ENCODE measurements at places on chromosomes 7 and 10.

DNA sequence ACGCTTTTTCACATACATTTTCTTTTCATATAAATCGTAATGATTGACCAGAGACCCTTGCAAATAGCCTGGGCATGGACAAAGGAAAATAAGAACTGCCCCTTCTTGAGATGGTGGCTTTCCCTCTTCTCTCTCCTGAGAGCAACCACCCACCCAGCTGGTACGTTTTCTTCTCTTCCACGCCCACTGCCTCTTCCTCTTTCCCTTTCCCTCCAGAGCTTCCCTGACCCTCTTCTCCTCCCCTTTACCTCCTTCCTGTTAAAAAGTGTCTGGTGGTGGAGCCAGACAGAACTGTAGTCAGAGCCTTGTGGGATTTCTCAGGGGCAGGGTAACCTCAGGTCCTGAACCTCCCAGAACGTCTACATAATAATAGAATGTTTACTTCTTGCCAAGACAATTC is 23.2 kb downstream of the GPR141 start:
- DNase-seq: no peak

DNA sequence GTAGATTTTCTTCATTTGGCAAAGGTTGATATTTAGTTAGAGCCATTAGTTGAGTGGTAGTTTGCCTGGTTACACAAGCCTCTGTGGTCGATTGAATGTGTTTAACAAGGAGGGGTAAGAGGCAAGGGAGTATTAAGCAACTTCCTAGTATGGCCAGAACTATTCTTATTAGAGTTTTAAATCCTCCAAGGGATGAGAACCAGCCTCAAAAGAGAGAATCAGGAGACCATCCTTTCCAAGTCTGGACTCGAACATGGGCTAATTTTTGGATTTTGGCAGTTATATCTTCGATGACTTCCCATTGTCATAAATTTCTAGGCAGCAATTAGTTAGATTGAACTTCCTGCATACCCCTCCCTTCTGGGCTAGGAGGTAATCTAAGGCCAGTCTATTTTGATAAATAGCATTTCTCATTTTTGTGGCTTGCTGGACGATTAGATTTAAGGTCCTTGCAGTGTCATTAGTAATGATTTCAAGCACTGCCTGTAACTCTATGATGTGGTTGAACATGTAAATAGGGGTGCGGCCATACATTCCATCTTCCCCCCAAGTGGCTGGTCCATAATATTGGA is 219.5 kb upstream of the KCND2 start:
- DNase-seq: no peak

- peak; percentile 58 for DNase-seq
Measured at GRCh38 chr10:132395704-132396493, 1.1 kb upstream of the PWWP2B start.

DNA sequence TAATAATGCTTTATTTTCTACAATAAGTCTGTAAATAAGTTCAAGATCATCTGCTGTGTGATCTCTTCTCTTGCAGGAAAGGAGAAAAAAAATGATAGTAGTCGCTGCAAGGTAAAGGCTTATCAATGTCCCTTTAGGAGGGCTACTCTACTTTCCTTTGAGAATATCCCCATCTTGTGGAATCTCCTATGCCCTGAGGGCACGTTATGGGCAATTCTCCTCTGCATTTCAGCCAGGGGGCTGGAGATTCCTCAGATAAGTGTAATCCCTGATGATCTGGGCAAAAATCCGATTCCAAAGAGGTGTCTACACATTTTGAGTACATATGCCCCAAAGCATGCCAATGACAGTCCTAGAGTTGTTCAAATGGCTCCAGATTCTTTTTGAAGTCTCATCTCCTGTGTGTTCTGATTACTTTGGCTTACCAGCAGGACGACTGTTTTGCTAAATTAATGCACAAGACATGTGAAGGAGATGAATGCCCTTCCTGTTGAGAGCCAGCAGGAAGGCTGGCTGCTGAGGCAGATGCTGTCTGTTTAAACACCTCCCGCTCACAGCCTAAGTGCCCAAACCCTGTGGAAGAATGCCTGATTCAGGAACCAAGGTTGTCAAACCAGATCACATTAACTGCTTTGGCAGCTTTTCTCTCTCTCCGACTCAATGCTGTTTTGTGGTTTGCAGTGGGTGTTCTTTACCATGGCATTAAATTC is 171.2 kb upstream of the COL1A2 start:
- peak; percentile 17 for DNase-seq

DNA sequence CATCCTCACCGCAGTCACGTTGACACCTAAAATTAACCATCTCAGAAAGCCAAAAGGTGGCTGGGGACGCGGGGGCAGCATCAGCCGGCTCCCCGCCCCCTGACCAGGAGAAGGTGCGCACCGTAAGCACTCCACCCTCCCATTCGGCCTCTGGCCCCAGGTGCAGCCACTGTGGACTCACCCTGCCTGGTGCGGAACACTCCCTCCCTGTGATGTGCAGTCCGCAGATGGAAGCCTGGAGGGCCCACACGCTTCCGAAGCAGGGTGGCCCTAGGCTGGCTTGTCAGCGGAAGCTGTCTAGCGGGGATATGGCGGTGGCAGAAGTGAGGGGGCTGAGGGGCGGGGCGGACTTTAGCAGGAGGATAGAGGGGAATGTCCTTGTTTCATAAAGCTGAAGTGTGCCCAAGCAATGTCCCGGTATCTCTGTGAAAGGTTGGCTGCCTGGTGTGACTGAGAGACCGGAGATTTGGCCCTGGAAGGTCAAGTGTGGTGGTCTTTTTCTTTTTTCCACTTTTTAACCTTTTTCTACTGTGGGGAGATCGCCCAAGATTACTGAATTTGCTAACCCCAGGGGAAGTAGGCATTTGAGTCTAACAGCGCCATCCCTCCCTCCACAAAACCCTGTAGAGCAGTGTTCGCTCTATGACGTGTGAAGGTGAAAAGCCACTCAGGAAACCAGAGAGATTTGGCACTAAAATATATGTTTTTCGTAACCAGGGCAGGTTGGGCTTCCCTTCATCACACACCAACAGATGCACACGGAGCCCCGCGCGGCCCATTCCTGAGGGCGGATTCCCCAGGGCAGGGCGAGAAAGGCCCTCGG is 74.7 kb downstream of the CXCL12 start:
- DNase-seq: no peak

GRCh38 chr10:14474656-14475055 is 143.9 kb upstream of the FRMD4A start:
- DNase-seq: no peak

DNA sequence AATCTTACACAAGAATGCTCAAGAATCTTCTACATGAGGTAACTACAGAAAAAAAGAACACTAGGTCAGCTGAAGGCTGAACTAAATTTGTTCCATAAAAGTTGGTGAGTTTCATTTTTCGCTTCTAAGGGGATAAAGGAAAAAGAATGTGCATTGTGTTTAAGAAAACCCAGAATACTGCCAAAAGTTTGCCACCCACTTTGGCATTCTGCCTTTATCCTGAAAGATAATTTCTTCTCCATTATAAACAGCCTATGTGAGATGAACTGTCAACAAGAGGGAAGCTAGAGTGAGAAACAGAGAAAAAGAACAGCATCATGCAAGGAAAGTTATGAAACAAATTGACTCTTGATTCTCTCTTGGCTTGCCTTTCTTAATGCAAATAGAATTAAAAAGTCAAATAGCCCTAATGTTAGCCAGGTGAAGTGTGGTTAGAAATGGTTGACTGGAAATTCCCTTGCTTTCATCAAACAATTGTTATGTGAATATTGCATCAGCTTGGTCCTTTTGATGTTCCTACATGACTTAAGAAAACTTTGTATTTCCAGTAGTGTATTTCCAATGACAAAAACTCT is 25.8 kb downstream of the STEAP1 start:
- no peak for DNase-seq

DNA sequence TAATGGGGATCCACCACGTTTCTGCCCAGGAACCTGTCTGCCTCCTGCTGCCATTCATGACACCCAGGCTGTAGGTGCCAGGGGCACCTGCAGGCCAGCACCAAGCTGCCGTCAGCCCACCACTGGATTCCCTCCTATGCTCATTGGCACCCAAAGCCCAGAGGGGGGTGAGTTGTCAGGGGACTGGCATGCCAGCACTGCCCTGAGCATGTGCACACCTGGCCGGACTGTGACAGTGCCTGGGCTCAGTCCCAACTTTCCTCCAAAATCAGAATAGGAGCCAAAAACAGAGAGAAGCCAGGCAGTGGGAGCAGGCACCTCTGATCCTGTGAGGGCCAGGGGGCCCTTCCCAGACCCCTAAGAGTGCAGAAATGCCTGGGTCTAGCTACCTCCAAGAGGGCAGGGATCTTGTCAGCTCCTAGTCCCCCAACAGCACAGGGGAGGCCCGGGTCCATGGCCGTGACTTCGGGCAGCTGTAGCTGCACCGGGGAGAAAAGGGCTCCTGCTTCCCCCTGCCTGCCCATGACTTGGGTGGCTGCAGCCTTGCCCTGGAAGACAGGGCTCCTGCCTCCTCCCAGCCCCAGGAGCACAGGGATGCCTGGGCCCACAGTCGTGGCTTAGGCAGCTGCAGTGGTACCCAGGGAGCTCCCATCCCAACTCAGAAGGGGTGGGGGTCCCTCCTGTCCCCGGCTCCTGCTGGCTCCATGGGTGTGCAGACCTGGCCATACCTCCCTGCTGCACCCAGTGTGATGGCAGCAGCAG is 249.8 kb upstream of the DKK1 start:
- no peak for DNase-seq

All from neural crest cell (in vitro differentiated cells).